Glutamatergic neuron (in vitro differentiated cells): ENCODE measurements at places on chromosomes 1 and 21. TPM values are rescaled to one million over a fixed set of nuclear protein-coding genes. Genes with fewer than 3 reads are reported as not detected.

- peak overlapping the region; percentile 46 for H3K4me3 ChIP-seq
- no peaks in the 10 kb centered on the region for H3K36me3 ChIP-seq
- peaks cover 3% of the 10 kb centered on the region for H3K27me3 ChIP-seq
- H3K4me1 ChIP-seq = peaks cover 38% of the 10 kb centered on the region
- DNase-seq = no peak
These were observed 3.2 kb downstream of the TFF3 start for GRCh38 chr21:42311816-42312625.

DNA sequence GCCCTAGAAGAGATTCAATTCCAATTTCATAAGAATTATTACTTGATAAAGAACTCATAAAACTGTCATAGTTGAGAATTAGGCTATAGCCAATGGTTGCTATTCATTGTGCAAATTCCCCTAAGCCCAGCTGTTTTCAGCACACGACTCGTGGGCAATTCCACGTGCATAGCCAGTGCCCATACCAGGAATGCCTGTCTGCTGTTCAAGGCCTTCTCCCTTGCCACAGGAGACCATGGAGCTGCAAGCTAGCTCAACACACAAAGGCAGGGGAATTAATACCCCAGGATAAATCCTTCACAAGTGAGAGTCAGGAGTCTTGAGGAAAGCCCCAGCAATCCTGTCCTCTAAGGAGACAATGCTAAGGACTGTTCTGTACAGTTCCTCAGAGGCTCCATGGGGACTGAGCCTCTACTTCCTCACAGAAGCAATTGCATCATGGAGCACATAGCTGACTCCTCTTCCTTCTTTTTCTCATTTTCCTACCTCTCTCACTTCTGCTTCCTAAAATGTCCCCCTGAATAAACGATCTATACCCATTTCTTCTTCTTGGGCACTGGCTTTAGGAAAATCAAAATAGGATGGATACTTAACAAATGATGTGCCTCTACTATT is 19.1 kb upstream of the CHRM3 start:
- no peaks in the 10 kb centered on the region for H3K27me3 ChIP-seq
- no peak for DNase-seq
- H3K4me3 ChIP-seq = no peak overlapping the region
- H3K36me3 ChIP-seq = no peaks in the 10 kb centered on the region
- no peak overlapping the region for H3K27ac ChIP-seq
- no peaks in the 10 kb centered on the region for H3K4me1 ChIP-seq

CHIA gene
- not detected for total RNA-seq

DNA sequence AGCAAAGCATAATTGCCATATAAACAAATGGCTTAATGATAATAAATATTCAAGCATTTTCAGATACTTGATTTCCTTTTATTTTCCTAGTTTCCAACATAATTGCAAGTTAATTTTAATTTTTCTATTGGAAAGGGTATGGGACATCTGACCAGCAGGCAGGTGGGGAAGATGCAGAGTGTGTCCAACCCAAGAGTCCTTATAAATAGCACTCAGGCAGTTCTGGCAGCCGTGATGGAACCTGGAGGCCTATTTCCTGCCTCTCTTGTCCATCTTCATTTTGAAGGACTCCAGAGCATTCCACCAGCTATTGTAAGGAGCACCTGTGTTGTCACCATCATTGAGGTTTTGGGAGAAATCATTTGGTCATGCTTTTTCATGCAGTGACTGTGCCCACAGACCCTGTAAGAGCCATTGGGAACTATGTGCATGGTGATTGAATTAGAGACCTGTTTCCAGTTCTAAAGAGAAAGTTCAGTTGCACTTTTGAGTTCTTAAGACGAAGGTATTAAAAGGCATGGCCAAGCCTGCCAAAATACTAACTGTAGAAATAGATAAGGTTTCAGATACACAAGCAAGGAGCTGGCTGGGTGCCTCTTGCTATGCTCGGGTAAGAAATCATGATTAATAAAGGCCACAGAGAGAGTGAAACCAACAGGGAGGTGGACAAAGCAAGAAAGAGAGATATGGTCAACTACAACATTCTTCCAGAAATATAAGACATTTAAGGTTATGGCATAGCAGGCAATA is 92.3 kb downstream of the SPATA46 start:
- peaks cover 5% of the 10 kb centered on the region for H3K4me1 ChIP-seq
- H3K27ac ChIP-seq = no peak overlapping the region
- no peak overlapping the region for H3K4me3 ChIP-seq
- peaks cover 2% of the 10 kb centered on the region for H3K27me3 ChIP-seq
- no peak for DNase-seq

DNA sequence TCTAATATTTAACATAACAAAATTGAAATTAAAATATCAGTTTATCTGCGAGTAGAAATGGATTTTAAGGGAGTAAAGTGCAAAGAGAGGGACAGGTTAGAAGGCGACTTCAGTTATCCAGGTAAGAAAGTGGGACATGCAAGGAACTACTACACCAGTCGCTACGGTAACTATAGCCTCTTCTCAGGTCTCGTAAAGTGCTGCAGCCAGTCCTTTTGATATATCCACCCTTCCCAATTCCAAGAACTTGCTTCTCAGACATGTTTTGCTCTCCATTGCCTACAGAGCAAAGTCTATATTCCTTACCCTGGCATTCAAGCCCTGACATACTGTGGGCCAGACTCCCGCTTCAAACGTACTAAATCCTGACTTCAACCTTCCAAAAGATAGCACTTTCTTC is 2.5 kb downstream of the COA7 start:
- no peak overlapping the region for H3K27ac ChIP-seq
- H3K36me3 ChIP-seq = no peaks in the 10 kb centered on the region
- H3K4me1 ChIP-seq = peaks cover 3% of the 10 kb centered on the region
- DNase-seq = no peak
- H3K27me3 ChIP-seq = peaks cover 6% of the 10 kb centered on the region

DNA sequence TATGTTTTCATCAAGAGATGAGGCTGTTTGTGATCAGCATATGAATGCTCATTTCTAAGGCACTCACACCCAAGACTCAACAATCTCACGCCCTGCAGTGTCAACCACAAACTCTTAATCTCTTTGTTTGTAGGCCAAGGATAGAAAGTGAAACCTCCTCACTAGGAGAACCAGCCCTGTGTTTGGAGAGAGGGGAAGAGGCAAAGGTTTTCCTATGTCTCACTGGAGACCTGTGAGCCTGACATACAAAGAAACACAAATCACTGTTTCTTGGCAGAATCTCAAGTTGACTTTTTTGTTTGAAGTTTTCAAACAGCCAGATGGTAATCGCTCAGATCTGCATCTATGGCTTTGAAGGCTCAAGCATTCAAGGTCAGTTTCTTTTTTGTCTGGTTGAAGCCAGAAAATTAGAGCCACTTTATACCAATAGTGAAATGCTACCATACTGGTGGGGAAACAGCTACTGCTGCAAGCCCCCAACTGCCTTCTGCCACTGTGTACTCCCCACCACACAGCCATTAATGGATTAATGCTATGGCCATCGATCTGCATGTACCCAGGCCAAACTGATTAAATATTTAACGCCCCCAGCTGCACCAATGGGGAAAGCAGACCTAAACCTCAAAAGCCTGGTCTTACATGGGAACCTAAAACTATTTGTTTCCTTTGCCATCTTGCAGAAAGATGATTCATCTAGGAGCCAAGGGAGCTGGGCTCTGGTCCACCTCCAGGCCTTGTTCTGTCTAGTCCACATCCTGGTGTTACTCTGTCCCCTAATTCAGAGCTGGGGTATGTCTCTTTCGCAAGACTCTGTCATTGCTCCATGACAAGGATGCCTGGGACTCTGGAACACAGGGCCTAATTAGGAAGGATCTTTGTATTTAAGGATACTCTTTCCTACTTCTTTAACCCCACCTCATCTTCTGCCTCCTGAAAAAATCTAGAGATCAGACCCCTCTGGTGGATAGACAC is 16.3 kb downstream of the PDZK1 start:
- no peak overlapping the region for H3K4me3 ChIP-seq
- peaks cover 5% of the 10 kb centered on the region for H3K36me3 ChIP-seq
- H3K27me3 ChIP-seq = peaks cover 6% of the 10 kb centered on the region

- no peak for DNase-seq
- H3K36me3 ChIP-seq = no peaks in the 10 kb centered on the region
- H3K27me3 ChIP-seq = peaks cover 3% of the 10 kb centered on the region
- no peak overlapping the region for H3K4me3 ChIP-seq
- H3K4me1 ChIP-seq = no peaks in the 10 kb centered on the region
These were observed 59.3 kb downstream of the PACC1 start for GRCh38 chr1:212355230-212355969.

BCL2L15 gene
- total RNA-seq = 1.8 TPM

DNA sequence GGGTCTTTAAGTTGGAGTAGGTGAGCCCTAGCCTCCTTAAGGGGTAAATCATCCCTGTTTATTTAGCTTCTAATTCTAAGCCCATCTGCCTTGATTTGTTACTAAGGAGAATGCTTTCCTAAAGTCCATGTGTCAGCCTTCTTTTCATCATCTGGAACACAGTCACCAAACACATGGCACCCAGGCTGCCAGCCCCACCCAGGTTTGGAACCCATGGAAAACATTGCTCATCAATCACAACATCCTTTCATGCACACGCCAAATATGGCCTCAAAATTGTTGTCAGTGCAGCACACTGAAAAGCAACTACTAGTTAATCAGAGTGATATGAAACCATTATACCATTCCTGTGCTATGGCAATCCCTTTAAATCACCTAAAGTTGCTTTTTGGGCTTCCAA is 386.7 kb upstream of the ESRRG start:
- no peaks in the 10 kb centered on the region for H3K4me1 ChIP-seq
- no peaks in the 10 kb centered on the region for H3K36me3 ChIP-seq
- no peak overlapping the region for H3K27ac ChIP-seq

VWA5B1 gene
- total RNA-seq = 0.10 TPM

DNA sequence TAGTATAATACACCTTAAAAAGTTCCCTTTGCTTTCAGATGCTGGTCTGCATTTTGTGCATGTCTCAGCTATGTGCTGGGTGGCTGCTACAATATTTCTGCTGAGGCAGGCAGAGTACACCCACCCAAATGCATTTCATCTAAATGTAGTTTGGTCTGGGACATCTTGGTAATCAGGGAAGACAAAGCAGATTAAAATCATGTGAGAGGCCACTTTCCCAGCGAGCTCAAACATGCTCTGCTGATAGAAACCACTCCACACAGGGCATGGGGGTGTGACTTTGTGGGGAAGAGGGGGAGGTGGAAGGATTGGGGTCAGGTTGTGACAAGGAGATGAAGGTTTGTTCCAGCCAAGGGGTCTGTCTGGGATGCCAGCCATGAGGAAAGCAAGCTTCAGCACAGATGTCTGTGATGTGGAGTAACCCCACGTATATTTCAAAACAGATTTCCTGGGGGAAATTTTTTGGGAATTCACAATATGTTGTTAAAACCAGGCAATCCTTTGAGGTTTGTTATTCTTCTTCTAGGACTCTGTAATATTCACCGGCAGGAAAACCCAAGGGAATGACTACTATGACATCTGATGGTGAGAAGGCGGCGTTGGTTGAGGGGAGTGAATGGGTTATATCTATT is 255.1 kb upstream of the FGGY start:
- H3K36me3 ChIP-seq = peaks cover 4% of the 10 kb centered on the region
- no peaks in the 10 kb centered on the region for H3K4me1 ChIP-seq
- H3K27me3 ChIP-seq = peaks cover 2% of the 10 kb centered on the region
- DNase-seq = no peak
- no peak overlapping the region for H3K27ac ChIP-seq

DNA sequence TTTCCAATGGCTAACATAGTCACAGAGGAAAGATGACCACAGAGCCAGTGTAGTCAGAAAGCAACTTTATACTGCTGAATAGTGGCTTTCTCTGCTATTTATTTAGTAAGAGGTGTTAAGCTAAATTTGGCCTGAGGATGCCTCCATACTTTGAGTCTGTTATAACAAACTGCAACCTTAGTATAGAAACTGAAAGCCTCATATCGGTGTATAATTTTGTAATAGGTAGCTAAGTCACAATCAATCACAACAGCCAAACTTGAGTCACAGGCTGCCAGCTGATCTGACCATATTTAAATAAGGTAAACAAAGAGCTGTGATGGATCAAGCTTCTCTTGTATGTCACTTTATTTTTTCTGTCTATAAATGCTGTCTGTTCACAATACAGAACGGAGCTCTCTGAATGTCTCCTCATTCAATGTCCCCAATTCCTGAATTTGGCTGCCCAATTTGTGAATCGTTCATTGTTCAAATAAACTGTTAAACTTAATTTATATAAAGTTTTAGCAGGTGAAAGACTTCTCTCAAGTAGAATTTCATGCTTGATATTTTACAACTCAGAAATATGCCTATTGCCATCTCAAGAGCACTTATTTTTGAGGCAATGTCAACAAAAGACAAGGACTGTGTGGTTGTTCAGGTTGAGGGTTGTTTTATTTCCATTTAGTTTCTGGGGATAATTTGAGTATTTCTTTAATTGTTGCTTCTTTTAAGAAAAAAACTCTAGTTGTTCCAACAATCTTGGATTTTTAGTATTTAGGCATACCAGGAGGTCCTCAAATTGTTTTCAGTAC is 339.7 kb upstream of the B3GALT2 start:
- no peaks in the 10 kb centered on the region for H3K4me1 ChIP-seq
- H3K27ac ChIP-seq = no peak overlapping the region
- H3K27me3 ChIP-seq = no peaks in the 10 kb centered on the region
- DNase-seq = no peak
- no peak overlapping the region for H3K4me3 ChIP-seq

DNA sequence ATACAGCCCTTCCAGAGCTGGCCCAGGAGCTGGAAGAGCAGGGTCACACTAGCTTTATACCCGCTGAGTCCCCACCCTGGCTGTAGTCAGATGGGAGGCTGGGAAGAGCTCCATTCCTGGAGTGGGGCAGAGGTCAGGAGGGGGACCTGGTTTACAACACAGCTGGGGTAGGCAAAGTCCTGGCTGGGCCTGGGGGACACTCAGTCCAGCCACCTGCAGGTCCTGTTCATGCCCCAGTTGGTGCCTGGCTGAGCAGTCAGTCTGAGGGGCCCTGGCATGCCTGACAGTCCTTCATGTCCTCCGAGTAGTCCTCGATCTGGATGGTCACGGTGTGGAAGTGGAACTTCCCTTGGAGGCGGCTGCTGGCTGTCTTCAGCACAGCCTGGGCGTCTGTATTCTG is 7.0 kb downstream of the SLC30A2 start:
- no peaks in the 10 kb centered on the region for H3K36me3 ChIP-seq
- H3K27me3 ChIP-seq = peaks cover 5% of the 10 kb centered on the region
- H3K4me1 ChIP-seq = no peaks in the 10 kb centered on the region
- no peak overlapping the region for H3K27ac ChIP-seq
- DNase-seq = no peak

RAD54L gene
- total RNA-seq = 4.6 TPM

DNA sequence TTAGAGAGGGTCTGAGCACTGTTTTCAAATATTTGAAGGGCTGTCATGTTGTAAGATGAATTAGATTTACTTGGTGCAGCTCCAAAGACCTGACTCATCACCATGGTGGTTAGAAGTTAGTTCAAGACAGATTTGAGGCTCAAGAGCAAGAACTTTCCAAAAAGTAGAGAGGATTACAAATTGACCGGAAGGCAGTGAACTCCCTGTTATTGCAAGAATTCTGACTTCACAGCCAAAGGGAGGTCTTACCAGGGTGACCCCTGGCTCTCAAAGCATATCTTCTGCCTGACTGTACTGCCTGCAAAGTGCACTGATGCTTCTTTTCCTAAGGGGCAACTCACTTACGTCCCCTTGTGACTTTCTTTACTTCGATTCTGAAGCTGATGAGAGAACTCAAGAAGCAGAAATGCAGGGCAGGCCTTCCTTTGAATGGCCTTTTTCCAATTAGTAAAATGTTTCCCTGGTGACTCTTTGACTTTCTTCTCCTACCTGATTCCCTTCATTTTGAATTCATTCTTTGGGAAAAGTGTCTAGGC is 86.4 kb downstream of the NAV1 start:
- H3K36me3 ChIP-seq = no peaks in the 10 kb centered on the region
- peaks cover 10% of the 10 kb centered on the region for H3K4me1 ChIP-seq
- DNase-seq = no peak
- H3K27ac ChIP-seq = no peak overlapping the region
- H3K27me3 ChIP-seq = peaks cover 5% of the 10 kb centered on the region
- H3K4me3 ChIP-seq = no peak overlapping the region

- peaks cover 5% of the 10 kb centered on the region for H3K36me3 ChIP-seq
- H3K4me1 ChIP-seq = peaks cover 2% of the 10 kb centered on the region
- H3K4me3 ChIP-seq = no peak overlapping the region
- H3K27me3 ChIP-seq = peaks cover 4% of the 10 kb centered on the region
These were observed 42.1 kb downstream of the PARP1 start for GRCh38 chr1:226365831-226366231.
